ENCODE measurements at places on chromosomes 6 and 20. TPM values are rescaled to one million over a fixed set of nuclear protein-coding genes. Genes with fewer than 3 reads are reported as not detected.

DNA sequence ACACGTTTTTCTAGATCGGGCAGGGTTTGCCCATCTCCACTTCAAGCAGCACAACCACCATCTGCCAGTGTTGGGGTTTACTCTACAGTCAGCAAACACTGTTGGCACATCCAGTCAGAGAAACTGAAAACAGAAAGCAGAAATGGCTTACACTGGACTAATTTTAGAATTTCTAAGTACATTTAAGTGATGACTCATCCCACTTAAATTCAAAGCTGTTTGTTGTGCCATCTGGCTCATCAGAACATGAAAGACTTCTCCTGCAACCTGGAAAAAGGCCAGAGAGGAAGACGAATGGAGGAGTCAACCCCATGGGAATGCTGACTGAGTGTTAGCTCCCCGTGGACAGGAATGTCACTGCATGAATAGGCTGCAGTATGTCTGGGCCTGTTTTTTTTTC, 21.8 kb downstream of the FAM209B start:
- DNase-seq: peak; percentile 94

Gene GJA10
- total RNA-seq: not detected

DNA sequence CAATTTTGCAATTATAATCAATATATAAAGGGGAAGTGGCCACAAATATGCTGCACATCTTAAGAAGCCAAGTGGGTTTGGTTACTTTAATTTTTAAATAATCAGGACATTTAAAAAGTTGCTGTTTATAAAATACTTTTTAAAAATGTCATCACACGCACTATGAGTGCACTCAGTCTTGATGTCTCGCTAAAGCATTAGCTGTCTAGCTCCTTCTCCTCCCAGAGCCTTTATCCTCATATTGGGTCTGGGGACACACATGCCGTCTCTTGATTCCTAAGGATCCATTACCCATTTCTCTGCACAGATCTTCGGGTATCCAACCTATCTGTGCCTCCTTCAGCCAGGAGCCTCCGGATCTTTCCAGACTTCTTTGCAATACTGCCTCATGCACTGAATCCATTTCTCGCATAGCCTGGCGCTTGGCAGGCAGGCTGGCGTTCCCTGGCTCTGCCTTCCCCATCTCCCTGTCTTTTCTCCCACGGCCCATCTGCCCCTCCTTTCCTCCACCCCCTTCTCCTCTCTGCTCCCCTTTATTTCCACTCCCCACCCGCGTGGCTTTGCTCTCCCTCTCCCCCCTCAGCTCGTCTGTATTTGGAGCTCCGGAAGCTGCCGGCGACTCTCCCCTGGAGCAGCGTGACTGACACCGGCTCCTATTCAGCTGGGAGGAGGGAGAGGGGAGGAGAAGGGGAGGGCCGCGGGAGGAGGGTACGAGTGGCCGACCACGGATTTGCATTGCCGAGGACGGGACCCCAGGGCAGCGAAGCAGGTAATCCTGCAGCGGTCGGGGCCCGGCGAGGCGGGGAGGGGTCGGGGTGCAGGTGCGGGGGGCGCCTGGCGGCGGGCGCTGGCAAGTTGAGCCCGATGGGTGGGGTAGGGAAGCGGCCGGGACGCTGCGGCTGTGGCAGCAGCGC, at the start of gene CAP2:
TSS of gene CAP2 (plus strand) at position 618 of the 914 bp plus-strand sequence. CDS start 27,961 bp downstream, outside the sequence.
- DNase-seq: peak; percentile 60

DNA sequence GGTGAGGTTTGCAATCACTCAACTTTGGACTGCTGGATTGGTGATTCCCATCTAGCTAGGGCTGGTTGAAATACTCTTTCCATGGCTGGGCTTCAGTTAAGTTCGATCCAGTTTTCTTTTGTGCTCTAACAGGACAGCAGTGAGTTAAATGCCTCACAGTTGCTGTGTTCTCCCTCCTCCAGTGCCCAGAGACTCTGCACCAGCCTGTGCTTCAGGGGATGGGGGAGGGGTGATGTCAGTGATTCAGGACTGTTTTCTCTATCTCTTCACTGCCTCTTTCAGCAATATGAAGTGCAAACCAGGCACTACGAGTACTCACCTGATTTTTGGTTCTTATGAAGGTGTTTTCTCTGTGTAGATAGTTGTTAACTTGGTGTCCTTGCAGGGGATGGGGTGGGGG, 88.2 kb upstream of the FAM83B start:
- DNase-seq: no peak

- DNase-seq: no peak
Measured at GRCh38 chr6:37038292-37039198, 33.1 kb downstream of the FGD2 start.

- DNase-seq: no peak
Measured at GRCh38 chr20:9981829-9982228, 53.0 kb upstream of the ANKEF1 start.

DNA sequence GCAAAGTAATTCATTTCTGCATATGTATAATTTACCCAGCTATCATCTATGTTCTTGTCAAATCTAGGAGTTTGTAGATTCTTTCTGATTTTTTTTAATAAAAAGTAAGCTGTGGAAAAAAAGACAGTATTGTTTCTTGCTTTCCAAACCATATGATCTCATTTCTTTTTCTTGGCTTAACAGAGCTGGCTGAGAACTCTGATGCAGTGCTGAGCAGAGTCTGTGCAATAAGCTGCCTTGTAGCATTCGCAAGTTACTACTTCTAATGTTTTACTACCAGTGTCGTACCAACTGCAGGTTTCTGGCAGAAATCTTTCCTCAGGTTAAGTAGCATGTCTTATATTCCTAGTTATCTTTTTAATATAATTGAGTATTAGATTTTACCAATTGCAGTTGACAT, 15.6 kb downstream of the RRBP1 start:
- DNase-seq: no peak

- DNase-seq: peak; percentile 84
Measured at GRCh38 chr20:48298851-48299484, 513.7 kb upstream of the SULF2 start.

GRCh38 chr6:140909625-140910024, 1223.1 kb upstream of the GJE1 start:
- no peak for DNase-seq

- peak; percentile 18 for DNase-seq
Measured at GRCh38 chr6:121319112-121319553, 15.1 kb downstream of the TBC1D32 start.

- peak; percentile 79 for DNase-seq
Measured at GRCh38 chr20:10218536-10219451, at the start of gene SNAP25. Gene SNAP25 (plus strand): TSS chr20:10218830. CDS start chr20:10275492, 56,662 bp downstream.

GRCh38 chr6:41545247-41545702, 906 bp upstream of the FOXP4 start:
- DNase-seq: no peak

GRCh38 chr6:157505912-157506491, 125.0 kb downstream of the ZDHHC14 start:
- DNase-seq: peak; percentile 33

DNA sequence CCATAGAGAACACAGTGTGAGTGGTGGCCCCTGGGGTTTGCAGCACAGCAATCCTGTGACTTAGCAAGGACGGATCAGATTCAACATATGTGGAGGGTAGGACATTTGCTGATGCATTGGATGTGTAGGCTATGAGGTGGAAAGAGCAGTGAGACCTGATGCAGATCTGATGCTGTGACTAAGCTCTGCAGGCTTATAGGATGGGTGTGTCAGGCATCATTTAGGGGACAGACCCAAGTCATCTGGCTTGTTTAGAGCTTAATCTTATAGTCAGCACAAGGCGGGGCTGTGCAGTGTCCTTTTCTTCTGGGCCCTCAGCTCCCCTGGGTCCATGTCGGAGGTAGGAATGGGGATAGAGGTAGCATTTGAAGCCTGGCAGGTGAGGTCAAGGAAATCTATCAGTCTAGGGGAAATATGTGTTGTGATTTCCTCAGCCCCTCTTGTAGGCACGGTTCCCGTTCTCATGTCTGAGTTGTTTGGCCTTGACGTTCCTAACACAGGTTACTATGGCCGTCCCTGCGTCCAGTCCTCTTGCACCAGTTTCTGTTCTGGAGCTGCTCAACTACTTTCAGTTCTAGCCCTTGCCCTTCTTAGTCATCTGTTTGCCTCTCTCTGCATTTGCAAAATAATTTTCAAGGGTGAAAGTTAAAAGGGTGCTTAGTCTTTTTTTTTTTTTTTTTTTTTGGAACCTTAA, 15.6 kb upstream of the MAPRE1 start:
- no peak for DNase-seq

DNA sequence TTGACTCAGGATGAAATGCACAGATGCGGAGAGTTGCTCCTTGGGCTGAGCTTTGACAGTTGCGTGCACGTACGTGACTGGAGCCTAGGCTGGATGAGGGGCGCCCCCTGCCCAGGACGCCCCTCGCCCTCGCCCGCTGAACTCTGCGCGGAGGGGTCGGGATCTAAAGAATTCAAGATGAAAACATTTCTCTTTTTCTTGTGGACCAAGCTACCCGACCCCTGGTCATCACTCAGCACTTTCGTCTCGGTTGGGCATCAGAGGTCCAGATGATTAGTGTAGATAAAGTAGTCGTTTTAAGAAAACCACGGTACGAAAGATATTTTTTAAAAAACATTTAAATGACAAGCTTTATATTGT, 700 bp downstream of the DTD1 start:
- peak; percentile 4 for DNase-seq

Gene POU5F1
- not detected for total RNA-seq

Gene FAM83D
- 73.1 TPM for total RNA-seq

Gene RPS21
- 2,418 TPM for total RNA-seq

DNA sequence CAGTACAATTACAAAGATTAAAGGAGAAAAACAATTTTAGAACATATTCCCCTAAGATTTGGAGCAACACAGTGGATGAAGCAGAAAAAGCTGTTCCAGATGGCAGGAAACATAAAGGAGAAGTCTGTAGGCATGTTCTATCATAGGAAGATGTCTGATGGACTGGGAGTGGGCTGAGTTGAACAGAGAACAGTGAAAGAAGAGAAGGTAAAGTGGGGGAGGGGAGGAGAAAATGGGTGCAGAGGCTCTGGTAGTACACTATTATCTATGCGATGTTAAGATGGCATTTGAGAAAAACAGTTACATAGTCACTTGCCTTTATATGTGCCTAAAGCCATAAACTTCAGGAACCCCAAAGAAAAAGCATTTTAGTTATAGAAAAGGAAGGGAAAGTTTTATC, 4.2 kb upstream of the PHIP start:
- no peak for DNase-seq

DNA sequence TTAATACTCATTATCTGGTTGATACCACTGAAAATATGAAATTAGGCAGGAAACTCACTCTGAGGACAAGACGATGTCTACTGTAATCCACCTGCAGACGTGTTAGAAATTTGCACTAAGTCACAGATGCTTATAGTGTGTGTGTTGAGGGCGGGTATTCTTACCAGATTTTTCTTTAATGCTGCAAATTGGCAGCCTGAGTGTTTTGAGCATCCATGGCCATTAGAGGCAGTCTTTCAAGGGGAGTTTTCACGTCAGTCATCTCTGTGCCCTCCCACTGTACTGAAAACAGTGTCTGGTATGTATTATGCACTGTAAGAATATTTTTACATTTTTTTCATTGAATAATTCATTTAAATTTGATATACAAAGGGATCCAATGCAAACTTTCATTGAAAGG, 266.5 kb upstream of the QKI start:
- no peak for DNase-seq

GRCh38 chr6:83707829-83708545, 914 bp downstream of the SNAP91 start:
- DNase-seq: no peak

Measured in HT1080 (cell line).